Lung (tissue), 17 donors: ENCODE measurements at places on chromosomes 2 and 18. TPM values are rescaled to one million over a fixed set of nuclear protein-coding genes. Genes with fewer than 3 reads are reported as not detected.

- H3K27ac ChIP-seq = no peak overlapping the region
- no peak for DNase-seq
- no peak overlapping the region for H3K4me3 ChIP-seq
- no peaks in the 10 kb centered on the region for H3K36me3 ChIP-seq
Measured at GRCh38 chr2:204175552-204176271, 239.1 kb downstream of the ICOS start.

- DNase-seq = peak; percentile 22
- H3K36me3 ChIP-seq = no peaks in the 10 kb centered on the region
- H3K4me3 ChIP-seq = no peak overlapping the region
- H3K27me3 ChIP-seq = no peaks in the 10 kb centered on the region
- H3K27ac ChIP-seq = no peak overlapping the region
- peaks cover 8% of the 10 kb centered on the region for H3K4me1 ChIP-seq
Measured at GRCh38 chr2:127422559-127423477, 4.6 kb downstream of the PROC start.

- no peaks in the 10 kb centered on the region for H3K36me3 ChIP-seq
- no peak overlapping the region for H3K4me3 ChIP-seq
- DNase-seq = no peak
- H3K27me3 ChIP-seq = no peaks in the 10 kb centered on the region
- H3K27ac ChIP-seq = no peak overlapping the region
- H3K4me1 ChIP-seq = peaks cover 2% of the 10 kb centered on the region
Measured at GRCh38 chr2:120874888-120875275, 139.2 kb downstream of the GLI2 start.

DNA sequence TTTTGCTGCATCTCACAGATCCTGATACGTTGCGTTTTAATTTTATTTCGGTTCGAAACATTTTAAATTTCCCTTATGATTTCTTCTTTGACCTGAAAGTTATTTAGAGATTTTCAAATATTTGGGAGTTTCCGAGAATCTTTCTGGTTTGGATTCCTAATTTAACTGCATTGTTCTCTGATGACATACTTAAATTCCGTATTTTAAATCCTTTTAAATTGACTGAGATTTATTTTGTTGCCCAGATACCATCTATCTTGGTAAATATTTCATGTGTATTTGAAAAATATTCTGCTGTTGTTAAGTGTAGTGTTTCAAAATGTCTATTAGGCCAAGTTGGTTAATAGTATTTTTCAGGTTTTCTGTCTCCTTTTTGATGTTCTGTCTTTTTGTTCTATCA lies 37.7 kb downstream of the MROH2A start:
- no peaks in the 10 kb centered on the region for H3K27me3 ChIP-seq
- no peak overlapping the region for H3K27ac ChIP-seq
- no peak for DNase-seq
- H3K36me3 ChIP-seq = no peaks in the 10 kb centered on the region
- no peaks in the 10 kb centered on the region for H3K4me1 ChIP-seq

GRCh38 chr2:18924886-18925285 lies 335.5 kb upstream of the NT5C1B start:
- H3K4me3 ChIP-seq = no peak overlapping the region
- H3K27ac ChIP-seq = no peak overlapping the region
- peak; percentile 73 for DNase-seq
- H3K36me3 ChIP-seq = no peaks in the 10 kb centered on the region
- no peaks in the 10 kb centered on the region for H3K27me3 ChIP-seq

DNA sequence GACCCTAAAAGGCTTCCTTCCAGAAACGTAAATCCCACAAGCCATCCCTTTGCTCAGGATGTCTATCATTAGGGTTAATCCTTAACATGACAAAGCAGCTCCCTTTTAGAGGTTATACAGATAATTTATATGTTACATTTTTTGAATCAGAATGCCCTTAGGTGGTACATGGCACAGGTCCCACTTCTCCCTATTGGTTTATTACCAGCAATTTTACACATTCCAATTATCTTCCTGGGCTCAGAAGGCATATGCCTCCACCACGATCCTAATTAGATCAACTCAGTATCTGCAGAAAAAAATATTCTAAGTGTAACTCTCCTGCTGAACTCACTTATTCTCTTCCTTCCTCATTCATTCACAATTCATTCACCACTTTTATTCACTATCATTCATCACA lies 507.0 kb upstream of the MAP2 start:
- no peaks in the 10 kb centered on the region for H3K36me3 ChIP-seq
- H3K4me1 ChIP-seq = no peaks in the 10 kb centered on the region
- no peak overlapping the region for H3K27ac ChIP-seq
- no peaks in the 10 kb centered on the region for H3K27me3 ChIP-seq
- H3K4me3 ChIP-seq = no peak overlapping the region

- H3K36me3 ChIP-seq = no peaks in the 10 kb centered on the region
- peak; percentile 76 for DNase-seq
- H3K27ac ChIP-seq = no peak overlapping the region
- no peaks in the 10 kb centered on the region for H3K4me1 ChIP-seq
- H3K4me3 ChIP-seq = no peak overlapping the region
- H3K27me3 ChIP-seq = no peaks in the 10 kb centered on the region
Measured at GRCh38 chr2:173708806-173709205, 256.4 kb downstream of the SP3 start.

GRCh38 chr18:23884681-23885375 lies 129.7 kb upstream of the TTC39C start:
- H3K36me3 ChIP-seq = no peaks in the 10 kb centered on the region
- no peaks in the 10 kb centered on the region for H3K27me3 ChIP-seq
- no peaks in the 10 kb centered on the region for H3K4me1 ChIP-seq
- DNase-seq = peak; percentile 36

DNA sequence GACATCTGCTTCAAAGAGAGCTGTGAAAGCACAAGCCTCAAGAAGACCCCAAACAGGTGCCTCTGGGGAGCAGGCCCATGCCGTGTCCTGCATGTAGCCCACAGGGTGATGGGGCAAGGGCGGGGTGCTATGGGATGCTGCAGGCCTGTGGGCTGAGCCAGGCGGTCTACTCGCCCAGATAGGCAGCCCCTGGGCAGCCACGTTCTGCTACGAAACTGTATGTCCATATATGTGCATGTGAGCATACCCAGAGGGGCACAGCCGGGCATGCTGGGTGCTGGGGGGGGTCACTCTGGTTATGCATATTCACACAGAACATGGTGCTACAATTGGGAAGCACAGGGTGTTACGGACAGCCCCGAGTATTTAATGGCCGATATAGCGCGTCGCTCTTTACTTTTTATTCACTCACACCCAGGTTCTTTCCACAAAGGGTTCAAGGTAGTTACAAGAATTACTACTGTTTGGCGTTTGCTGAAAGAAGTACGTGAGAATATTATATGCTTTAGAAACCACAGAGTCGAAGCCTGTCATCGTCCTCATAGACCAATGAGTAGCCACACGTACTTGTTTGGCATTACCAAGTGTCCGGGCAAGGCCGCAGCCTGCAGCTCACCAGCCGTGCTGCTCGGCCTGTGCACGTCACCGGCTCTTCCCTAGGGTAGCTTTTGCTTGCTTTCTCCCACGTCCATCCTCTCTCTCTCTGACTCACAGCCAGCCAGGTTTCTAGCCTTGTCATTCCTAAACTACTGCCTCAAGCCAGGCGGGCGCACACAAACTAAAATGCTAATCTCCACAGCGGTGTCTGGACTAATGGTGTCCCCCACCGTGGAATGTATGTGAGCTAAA lies 14.4 kb downstream of the MTERF4 start:
- no peak overlapping the region for H3K27ac ChIP-seq
- H3K4me3 ChIP-seq = no peak overlapping the region
- H3K27me3 ChIP-seq = no peaks in the 10 kb centered on the region
- no peak for DNase-seq
- H3K36me3 ChIP-seq = peaks cover 26% of the 10 kb centered on the region

DNA sequence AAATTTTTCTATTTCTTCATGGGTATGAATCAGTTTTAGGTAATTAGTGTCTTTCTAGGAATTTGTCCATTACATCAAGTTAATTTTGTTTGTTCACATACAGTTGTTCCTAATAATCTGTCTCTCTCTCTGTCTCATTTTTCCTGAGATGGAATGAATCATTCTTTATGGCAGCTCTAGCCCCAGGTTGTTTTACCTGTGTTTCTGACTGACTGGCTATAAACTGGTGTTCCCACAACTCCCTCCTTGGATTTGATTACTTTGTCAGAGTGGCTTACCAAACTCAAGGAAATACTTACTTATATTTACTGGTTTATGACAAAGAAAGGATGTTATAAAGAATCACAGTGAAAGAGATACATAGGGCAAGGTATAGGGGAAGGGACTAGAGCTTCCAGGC lies 15.1 kb downstream of the ADNP2 start:
- no peaks in the 10 kb centered on the region for H3K27me3 ChIP-seq
- H3K36me3 ChIP-seq = peaks cover 7% of the 10 kb centered on the region
- no peak overlapping the region for H3K4me3 ChIP-seq
- H3K4me1 ChIP-seq = no peaks in the 10 kb centered on the region
- no peak overlapping the region for H3K27ac ChIP-seq
- no peak for DNase-seq

DNA sequence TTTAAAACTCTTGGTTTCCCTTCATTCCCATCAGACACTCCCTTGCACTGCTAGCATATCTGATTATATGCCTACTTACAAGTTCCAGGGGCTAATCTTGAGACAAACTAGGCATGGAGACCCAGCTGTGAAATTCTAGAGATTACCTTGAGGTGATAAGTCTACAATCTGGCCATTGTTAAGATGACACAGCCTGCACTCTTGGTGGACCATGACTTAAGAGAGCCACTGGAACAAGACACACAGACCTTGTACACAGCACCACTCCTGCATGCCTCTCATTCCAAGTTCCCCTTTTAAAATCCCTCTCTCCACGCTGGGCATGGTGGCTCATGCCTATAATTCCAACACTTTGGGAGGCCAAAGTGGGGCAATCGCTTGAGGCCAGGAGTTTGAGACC lies 387.2 kb upstream of the DCC start:
- H3K4me3 ChIP-seq = no peak overlapping the region
- H3K27me3 ChIP-seq = no peaks in the 10 kb centered on the region
- DNase-seq = no peak
- no peak overlapping the region for H3K27ac ChIP-seq

GRCh38 chr2:132668189-132668823 lies 1.7 kb downstream of the LYPD1 start:
- H3K4me3 ChIP-seq = no peak overlapping the region
- DNase-seq = peak; percentile 25

DNA sequence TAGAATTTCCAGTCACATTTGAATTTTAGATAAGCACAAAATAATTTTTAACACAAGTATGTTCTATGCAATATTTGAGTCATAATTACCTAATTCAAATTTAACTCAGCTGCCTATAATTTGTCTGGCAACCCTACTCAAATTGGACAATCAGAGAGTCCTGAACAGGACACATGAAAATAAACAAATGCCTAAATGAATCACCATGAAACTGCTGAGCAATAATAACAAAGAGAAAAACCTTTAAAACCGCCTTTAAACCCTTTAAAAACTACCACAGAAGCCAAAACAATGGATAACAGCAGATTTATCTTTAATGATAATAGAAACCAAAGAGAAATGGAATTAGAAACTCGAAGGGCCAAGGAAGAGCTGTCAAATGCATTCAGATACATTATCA lies 39.5 kb downstream of the ARL4C start:
- no peaks in the 10 kb centered on the region for H3K27me3 ChIP-seq
- no peaks in the 10 kb centered on the region for H3K36me3 ChIP-seq
- no peak overlapping the region for H3K27ac ChIP-seq
- no peak for DNase-seq
- H3K4me3 ChIP-seq = no peak overlapping the region

- H3K36me3 ChIP-seq = no peaks in the 10 kb centered on the region
- H3K4me3 ChIP-seq = no peak overlapping the region
- H3K4me1 ChIP-seq = peaks cover 3% of the 10 kb centered on the region
- H3K27me3 ChIP-seq = no peaks in the 10 kb centered on the region
- DNase-seq = peak; percentile 61
- no peak overlapping the region for H3K27ac ChIP-seq
Measured at GRCh38 chr2:156649596-156649995, 213.4 kb downstream of the GPD2 start.

DNA sequence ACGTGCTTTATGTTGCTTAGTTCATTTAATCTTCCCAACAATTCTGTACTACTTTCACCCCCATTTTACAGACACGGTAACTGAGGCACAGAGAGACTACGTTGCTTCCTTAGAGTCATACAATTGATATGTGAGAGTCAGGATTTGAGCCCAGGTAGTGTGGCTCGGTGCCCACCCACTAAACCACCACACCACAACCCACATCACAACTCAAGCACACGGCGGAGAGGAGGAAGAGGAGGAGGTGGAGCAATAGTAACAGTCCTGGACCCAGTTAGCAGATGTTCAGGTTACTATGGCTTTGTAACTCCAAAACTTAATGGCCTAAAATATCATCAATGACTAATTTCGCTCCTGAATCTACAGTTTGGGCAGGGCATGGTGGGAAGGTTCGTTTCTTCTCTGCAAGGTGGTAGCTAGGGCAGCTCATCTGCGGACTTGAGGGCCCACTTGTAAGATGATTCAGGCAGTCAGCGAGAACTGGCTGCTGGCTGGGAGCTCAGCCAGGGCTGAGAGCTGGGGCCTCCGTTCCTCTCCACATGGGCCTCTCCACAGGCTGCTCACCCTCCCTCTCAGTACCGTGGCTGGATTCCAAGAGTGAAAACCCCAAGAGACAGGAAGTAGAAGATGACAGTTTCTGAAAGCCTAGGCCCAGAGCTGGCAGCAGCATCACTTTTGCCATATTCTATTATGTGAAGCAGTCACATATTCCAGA lies 167.1 kb downstream of the ZFP36L2 start:
- DNase-seq = peak; percentile 95
- no peaks in the 10 kb centered on the region for H3K27me3 ChIP-seq
- H3K27ac ChIP-seq = peak overlapping the region; percentile 24
- H3K4me3 ChIP-seq = no peak overlapping the region
- no peaks in the 10 kb centered on the region for H3K36me3 ChIP-seq
- no peaks in the 10 kb centered on the region for H3K4me1 ChIP-seq

DNA sequence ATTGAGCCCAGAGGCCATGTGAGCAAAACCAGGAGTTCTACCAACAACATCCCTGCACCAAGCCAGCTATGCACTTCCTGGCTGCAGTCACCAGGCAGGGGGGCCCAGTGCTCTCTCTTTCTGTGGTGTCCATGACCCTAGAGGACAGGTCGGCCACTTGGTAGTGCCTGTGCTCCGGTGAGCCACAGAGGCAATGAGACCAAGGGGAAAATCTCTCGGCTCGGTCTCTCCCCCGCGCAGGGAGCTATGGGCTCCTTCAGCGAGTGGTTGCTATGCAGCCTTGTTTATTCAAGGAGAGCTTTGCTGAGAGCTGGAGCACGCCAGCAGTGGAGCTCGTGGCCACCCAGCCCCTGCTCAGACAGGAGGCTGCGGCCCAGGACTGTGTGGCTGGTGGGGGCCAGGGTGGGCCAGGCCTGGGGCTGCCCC lies at the start of gene TOGARAM2:
TOGARAM2 (plus strand) TSS at position 283 of the 426 bp plus-strand sequence. CDS start 13,537 bp downstream, outside the sequence.
- DNase-seq = peak; percentile 77
- H3K4me3 ChIP-seq = no peak within 1 kb of the TSS
- no peaks in the 10 kb centered on the region for H3K36me3 ChIP-seq
- H3K27ac ChIP-seq = peak within 1 kb of the TSS; percentile 18

The UGT1A3 gene
- polyA plus RNA-seq = not detected

The CCDC74A gene
- 9.2 TPM for polyA plus RNA-seq

The TUBB6 gene
- 77.2 TPM for polyA plus RNA-seq

The RRM2 gene
- 6.1 TPM for polyA plus RNA-seq

The TMEM37 gene
- polyA plus RNA-seq = 9.9 TPM

The DHRS9 gene
- 1.5 TPM for polyA plus RNA-seq

The RFX8 gene
- polyA plus RNA-seq = 0.11 TPM

The LIMS3 gene
- 1.0 TPM for polyA plus RNA-seq

The STEAP3 gene
- 32.1 TPM for polyA plus RNA-seq
